Fibroblast of pulmonary artery (primary cell): ENCODE measurements at places on chromosomes 6 and 20.

DNA sequence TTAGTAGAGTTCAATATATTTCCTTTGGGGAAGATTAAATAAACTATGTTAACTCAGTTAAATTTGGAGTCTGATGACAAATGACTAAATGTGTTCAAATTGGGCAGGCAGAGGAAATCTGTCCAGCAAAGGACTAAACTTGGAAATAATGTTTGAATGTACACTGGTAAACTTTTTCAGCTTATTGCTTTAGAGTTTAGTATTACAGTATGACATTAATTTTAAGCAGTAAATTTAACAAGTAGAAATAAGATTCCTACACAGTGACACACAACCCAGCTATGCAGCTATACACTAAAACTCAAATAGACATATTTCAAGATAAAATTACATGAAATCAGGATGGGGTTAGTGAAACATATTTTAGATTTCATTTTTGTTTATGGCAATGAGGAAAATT lies 42.6 kb upstream of the HDGFL1 start:
- no peak for DNase-seq

DNA sequence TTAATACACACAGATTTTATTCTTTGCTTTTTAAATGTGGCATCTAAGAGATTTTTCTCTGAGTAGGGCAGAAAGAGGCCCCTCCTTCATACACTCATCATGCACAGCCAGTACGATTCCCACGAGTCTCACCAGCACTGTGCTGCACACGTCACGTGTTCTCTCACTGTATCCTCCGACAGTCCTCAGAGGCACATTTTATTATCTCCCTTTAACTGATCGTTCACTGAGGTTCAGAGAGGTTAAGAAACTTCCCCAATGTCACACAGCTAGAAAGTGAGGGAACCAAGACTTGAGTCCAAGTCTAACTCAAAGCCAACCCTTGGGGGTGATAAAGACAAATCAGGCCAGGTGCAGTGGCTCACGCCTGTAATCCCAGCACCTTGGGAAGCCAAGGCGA lies 142.5 kb downstream of the PREX1 start:
- no peak for DNase-seq

DNA sequence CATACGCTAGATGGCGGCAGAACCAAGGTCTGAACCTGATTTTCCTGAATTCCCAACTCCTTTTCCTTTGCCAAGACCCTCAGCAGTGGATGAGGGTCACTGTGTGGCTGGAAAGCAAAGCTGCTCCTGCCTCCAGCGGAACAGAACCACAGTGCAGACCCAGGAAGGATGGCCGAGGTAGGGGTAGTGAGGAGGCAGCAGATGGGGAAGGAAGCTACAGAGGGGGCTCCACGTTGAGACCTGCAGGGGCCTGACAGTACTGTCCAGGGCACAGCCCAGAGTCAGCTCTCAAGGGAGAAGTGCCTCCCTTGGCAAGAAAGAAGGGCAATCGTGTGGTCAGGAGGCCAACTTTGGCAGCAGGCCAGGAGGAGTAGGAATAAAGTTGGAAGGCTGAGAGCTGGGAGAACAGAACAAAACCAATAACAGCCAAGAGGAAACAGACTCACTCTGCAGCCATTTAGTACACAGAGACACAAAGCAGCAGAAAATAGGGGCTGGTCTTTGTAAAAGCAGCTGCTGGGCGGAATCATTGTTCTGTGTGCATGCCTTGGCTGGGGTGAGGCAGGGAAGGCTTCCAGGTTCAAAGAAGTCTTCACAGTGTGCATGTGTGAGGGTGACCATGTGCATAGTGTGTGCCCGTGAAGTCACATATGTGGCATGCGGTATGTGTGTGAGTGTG lies 3.1 kb downstream of the GABRR2 start:
- peak; percentile 90 for DNase-seq

DNA sequence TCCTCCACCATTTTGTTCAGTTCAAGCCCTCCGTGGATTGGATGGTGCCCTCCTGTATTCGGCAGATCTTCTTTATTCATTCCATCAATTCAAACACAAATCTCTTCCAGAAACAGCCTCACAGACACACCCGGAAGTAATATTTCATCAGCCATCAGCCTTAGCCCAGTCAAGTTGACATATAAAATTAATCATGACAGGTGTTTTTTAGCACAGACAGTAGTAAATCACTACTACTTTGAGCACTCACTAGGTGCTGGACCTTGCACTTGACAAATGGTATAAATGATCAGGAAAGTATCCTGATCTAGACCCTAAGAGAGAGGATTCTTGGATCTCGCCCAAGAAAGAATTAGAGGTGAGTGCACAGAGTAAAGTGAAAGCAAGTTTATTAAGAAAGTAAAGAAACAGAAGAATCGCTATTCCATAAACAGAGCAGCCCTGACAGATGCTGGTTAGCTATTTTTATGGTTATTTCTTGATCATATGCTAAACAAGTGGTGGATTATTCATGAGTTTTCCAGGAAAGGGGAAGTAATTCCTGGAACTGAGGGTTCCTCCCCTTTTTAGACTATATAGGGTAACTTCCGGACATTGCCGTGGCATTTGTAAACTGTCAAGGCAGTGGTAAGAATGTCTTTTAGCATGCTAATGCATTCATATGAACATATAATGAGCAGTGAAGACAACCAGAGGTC lies 194.6 kb upstream of the LAMP5 start:
- no peak for DNase-seq

DNA sequence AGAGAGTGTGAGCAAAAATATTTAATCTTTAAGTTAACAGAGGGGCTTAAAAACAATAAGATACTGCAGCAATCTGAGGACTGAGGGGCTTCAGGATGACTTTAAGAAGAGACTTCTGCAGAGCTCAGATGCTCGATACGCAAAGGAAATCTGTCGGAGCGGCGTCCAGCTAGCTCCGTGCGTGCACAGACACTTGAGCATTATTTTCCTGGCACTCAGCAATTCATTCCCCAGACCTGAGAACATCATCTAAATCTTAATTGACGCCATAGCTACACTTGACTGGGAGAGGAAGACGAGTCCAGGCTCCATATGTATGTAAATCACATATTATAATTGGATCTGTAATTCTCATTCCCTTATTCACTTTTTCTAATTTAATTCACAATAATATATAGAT lies 228.2 kb downstream of the SOD2 start:
- no peak for DNase-seq

DNA sequence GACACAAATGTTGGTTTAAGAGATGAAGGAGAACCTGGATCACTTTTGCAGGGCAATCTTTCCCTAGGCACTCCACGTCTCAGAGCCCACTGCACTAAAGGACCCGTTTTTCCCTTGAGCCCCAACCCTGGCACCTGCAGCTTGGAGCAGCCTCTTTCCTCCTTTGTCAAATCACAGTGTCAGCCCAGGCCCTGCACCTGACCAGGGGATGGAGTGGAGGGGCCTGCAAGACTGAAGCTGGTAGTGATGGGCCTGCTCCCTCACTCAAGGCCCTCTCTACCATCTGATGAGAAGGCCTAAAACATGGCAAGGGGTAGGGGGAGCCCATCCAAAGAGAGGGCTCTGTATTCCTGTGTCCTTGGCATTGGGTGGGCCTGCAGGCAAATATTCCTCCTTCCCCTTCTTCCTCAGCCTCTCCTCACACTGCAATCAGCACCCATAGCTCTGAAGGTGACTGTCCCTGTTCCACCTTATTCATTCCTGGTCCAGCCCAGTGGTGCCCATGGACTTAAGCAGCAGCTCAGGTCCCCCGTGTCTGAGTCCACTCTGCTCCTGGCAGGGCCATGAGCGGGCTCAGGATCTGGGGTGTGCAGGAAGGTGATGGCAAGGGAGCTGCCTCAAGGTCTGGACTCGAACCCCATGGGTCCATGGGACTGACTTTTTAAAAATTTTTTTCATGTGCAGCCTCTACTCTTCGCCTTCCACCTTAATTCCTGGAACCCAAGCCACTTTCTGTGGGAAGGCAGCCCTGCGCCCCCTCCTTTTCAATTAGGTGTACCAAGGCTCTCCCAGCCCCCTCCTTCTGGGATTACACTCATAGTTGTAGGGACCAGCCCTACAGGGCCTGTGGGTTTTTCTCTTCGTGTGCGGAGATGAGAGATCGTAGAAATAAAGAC lies 6.7 kb downstream of the RAET1G start:
- DNase-seq = no peak

GRCh38 chr6:22372922-22373321 lies 76.1 kb upstream of the PRL start:
- DNase-seq = no peak

- DNase-seq = no peak
Measured at GRCh38 chr6:34374069-34374468, 18.4 kb downstream of the NUDT3 start.

DNA sequence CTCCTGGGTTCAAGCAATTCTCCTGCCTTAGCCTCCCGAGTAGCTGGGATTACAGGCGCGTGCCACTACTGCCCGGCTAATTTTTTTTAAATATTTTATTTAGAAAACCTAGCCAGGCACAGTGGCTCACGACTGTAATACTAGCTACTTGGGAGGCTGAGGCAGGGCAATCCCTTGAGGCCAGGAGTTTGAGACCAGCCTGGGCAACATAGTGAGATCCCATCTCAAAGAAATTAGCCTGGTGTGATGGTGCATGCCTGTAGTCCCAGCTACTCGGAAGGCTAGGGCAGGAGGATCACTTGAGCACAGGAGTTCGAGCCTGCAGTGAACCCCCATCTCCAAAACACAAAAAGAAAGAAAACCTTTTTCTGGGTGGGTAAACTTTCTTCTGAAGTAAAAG lies 2.4 kb downstream of the SLC44A4 start:
- DNase-seq = no peak

- DNase-seq = no peak
Measured at GRCh38 chr6:32128751-32129296, 778 bp upstream of the ATF6B start.
